ENCODE measurements at places on chromosomes 16 and 17. TPM values are rescaled to one million over a fixed set of nuclear protein-coding genes. Genes with fewer than 3 reads are reported as not detected.

GRCh38 chr17:65947831-65948230 is 244.1 kb downstream of the CEP112 start:
- no peak for DNase-seq

- no peak for DNase-seq
Observed at GRCh38 chr17:39325528-39326240, 75.7 kb downstream of the FBXL20 start.

- no peak for DNase-seq
Observed at GRCh38 chr17:49069585-49070273, 62.8 kb upstream of the B4GALNT2 start.

GRCh38 chr16:49816875-49817274 is 39.0 kb downstream of the ZNF423 start:
- no peak for DNase-seq

Gene ERBB2
- 86.0 TPM for total RNA-seq

Gene TPSB2
- not detected for total RNA-seq

Gene SOCS1
- 3.6 TPM for total RNA-seq

Gene ADAM11
- total RNA-seq, result 0.44 TPM

Data from chondrocyte (in vitro differentiated cells).